EH (cell line): ENCODE measurements at places on chromosomes 5 and 9.
A peak's percentile ranks its signal among the peaks of the same experiment; 100 is the strongest.

DNA sequence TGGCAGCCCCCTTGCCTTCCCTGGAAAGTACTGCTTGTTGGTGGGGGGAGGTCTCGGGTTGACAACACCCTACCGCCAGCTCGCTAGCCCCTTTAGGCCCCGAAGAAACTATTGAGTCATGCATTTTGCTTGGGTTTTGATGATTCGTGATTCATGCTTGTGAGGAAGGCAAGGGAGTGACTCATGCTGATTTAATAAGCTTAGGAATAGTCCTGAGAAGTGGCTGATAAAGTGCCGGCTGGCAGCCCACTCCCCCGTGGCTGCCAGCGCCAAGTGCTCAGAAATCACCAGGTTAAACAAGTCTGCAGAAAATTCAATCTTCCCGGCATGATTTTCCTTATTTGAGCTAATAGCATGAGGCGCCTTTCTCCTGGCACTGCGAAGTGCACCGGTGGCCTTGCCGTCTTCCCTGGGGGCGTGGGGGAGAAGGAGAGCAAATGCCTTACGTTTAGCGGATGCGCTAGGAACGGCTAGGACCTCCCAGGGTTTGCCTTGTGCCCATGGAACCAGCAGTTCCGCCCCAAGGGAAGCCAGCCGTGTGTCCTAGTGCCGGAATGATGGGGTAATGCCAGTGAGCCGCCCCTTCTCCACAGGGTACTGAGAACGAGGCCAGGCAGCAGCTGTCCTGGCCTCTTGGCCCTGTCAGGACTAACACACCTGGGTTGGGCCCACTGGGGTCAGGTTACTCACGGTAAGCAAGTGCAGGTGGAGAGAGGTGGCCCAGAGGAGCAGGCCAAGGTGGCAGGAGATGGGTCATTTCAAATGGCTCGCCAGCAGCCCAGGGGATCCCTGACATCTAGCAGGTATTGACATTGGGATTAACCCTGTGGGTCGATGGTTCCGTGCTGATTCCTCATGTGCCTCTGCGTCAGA is 151.9 kb downstream of the MACROH2A1 start:
- DNase-seq = peak; percentile 95

GRCh38 chr9:123378025-123378424 is 22.0 kb downstream of the CRB2 start:
- no peak for DNase-seq

DNA sequence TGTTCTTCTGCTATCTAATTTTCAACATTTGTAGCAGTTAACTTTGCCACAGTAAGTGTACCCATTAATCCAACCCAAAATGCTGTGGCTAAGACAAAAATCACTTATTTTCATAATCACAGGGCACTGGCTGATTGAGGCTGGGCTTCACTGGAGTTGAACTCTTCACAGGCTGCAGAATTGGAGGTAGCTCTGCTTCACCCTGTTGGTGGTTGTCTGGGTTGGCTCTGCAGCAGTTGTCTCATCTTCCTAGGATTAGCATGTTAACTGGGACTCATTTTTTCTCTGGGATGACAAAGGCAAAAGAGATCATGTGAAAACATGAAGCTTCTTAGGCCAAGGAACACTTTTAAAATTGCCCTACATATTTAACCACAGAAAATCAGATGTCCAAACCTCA is 518.9 kb downstream of the TLR4 start:
- DNase-seq = no peak

DNA sequence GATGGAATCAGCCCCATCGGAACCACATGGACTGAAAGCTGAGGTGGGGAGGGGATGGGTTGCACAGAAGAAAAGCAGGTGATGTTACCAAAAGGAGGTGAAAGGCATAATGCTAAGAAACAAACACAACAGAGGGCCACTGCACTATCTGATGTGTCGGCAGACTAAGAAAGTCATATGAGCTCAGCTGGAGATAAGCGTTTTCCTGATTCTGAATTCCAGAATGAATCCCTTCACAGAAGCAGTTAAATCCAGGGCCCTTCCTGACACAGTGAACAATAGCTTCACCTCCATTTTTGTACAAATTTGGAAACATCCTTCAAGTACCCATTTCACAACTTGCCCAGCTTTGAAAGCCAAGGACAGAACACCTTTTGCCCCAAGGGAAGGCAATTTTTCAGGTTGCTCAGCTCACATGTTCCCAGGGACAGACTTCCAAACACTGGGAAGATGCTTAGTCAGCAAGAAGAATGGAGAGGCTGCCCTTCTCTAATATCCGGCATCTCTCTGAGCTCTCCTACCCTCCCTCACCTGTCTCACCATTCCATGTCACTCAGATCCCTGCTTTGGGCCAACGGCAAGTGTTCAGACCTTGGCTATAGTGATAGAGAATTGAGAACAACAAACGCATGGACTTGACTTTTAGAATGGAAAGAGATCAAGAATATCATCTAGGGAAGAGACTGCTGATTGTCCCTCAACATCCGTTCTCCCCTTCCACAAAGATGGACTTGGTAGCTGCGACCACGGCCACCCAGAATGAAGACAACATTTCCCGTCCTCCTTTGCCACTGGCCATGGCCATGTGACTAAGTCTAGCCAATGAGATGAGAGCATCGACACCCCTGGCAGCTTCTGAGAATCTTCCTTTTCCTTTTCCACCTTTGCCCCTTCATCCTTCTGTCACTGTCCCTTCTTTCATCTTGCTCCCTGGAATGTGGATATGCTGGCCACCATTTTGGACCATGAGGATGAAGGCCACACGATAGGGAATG is 68.6 kb upstream of the IL17B start:
- DNase-seq = no peak

DNA sequence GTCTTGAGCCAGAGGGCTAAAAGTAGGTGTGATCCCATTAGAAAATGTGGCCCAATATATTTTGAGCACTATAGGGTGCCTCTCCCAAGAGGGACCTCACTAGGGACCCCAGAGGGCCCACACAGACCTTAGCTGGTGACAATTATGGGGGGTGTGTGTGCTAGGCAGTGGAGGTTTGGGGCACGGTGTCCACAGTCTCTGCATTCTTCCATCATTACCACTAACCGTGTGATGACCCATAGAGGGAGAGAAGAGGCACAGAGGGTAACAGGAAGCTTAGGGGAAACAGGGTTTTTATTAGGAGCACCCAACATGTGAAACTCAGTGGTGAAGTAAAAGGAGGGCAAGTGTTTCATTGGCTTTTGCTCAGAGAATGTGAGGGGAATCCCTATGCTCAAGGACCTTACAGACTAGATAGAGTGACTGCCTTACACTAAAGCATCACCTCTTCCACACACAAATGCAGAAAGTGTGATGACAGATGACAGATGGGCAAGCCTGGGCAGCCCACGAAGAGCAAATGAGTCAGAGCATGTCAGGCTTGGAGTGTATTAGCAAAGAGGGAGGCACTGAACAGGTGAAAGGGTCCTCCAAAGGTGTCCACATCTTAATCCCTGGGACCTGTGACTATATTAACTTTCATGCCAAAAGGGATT is 2.5 kb upstream of the ACTL7A start:
- DNase-seq = no peak

DNA sequence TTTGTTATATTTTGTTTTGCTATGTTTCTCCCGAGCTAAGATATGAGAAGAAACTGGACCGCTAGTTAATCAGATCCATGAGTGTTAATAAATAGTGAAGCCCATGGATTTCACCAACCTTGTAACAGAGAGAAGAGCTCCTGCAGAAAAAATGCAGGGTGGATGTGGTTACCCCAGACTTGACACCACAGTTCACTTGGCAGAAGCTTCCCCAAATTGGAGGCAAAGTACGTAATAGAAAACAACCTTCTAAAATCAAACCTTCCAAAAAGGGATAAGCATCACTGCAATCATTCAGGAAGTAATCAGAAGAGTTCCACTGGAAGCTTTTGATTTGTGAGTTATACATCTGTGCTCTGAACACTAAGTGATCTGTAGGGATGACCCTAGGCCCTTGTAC is 267.5 kb downstream of the ACTL7B start:
- DNase-seq = no peak

GRCh38 chr5:53298841-53299240 is 181.6 kb upstream of the FST start:
- DNase-seq = peak; percentile 25

DNA sequence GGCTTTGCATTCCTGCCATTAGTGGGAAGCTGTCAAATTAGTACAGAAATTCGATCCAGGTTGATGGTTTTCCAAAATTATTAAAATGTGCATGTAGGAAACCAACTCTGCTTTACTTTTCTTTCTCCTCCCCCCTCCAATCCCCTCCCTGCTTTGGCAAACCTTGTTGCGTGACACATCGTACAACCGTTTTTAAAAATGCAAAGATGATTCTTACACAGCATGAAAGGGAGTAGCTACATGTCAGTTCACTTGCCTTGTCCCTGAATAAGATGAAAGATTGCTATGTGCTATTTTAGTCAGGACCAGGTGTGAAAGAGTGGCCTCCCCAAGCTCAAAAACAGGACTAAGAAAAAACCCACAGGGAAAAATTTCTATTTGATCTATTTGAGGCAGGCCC is 11.7 kb downstream of the SNCAIP start:
- DNase-seq = no peak

GRCh38 chr5:167953151-167953798 is 338.2 kb upstream of the WWC1 start:
- DNase-seq = no peak

DNA sequence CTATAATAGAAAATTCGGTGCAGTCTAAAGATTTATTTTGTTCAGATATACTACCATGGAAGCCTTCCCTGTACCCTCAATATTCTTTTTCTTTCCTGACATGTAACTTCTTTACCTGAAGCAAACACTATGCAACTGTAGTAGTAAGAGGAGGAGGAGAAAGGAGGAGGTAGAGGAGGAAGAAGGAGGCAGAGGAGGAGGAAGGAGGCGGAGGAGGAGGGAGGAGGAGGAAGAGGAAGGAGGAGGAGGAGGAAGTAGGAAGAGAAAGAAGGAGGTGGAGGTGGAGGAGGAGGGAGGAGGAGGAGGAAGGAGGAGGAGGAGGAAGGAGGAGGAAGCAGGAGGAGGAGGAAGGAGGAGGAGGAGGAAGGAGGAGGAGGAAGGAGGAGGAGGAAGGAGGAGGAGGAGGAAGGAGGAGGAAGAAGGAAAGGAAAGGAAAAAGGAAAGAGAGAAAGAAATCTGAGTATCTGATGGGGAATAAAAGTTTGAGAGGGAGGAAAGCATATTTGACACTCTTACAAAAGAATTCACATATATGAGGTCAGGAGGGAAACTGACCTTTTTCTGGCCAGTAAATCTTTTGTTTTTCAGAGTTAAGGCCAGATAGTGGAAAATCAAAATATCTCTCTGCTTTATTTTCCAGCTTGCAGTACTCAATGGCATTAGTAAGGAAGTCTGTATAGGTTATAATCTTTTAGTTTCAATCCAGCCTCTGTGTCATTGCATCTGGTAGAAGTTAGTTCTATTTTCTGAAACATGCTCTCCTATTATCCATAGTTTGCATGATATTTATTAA is 114.5 kb upstream of the LPAR1 start:
- no peak for DNase-seq

DNA sequence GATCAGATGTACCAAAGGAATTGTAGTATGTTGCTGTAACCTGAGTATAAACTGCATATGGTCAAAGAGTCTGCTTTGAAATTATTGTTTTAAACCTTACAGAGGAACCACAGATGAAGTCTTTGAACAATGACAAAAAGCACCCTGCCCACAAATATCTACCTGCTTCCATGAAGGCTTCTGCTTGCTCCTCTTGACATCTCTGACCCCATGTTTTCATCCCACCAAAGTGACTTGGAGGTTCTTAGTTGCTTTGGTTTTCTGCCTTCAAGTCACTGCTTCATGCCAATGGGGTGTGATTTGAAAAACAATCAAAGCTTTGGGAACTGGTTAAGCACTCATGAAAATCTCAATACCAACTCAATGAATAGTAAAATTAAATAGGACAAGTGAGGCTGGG is 194.6 kb upstream of the ACTBL2 start:
- DNase-seq = no peak

DNA sequence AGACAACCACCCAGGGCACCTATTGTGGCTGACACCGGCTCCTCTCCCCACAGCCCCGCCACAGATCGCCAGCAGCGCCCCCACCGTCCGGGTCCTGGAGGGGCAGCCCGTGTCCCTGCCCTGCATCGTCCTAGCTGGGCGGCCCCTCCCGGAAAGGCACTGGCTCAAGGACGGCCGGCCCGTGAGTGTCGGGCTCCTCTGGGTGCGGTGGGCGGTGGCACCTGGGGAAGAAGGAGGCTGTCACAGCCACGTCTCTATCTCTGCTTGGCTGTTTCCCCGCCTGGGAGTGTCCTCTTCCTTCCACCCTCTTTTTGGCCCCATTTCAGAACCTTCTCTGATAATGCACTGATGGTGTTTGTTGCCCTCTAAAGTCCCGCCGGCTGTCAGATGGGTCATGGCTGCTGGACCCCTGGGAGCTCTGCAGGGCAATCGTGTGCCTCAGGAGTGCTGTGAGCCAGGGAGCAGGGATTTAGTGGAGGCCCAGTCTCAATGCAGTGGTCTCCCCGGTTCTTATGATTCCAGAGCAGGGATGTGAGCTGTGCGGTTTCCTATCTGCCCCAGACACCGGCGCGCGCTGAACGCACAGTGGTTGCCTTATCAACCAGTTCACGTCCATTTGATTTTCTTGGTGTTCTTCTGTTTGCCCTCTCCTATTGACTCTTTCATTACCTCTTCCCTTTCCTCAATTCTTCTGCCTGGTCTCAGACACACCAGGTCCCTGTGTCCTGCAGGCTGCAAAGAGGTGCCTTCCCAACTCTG is 55.3 kb downstream of the HMCN2 start:
- DNase-seq = no peak

GRCh38 chr5:102903074-102903871 is 148.2 kb downstream of the PAM start:
- DNase-seq = no peak
